Type B pancreatic cell (in vitro differentiated cells): ENCODE measurements at places on chromosomes 5 and 9. TPM values are rescaled to one million over a fixed set of nuclear protein-coding genes. Genes with fewer than 3 reads are reported as not detected.

DNA sequence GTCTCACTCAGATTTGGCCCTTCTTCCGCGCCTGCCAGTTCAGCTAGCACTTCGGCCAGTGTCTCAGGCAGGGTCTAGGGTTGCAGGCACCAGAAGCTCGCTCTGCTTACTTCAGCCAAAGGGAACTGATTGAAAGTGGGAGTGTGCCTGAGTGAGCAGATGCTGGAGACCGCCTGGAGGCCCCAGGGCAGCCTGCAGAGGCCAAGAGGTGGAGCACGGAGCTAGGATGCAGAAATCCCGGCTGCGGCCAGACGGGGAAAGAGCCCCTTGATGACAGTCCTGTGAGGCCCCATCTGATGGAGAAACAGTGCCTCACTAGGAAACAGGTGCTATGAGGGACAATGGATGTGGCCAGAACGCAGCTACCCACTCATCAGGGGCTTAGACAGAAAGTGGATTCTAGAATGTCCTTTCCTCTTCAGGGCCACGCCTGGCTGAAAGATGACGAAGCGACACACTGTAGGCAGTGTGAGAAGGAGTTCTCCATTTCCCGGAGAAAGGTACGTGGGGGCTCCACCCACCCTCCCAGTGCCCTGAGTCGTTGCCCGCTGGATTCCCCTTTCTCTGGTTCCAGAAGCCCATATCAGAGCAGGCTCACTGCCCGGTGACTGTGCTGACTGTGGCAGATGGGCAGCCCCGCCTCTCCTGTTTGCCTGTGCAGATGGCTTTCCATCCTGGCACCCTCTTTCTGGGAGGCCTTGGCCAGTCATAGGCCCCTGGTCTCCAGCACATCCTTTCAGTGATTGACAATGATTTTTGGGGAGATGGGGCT, 16.1 kb downstream of the HNRNPH1 start:
- no peaks in the 10 kb centered on the region for H3K27me3 ChIP-seq
- peak overlapping the region; percentile 71 for H3K27ac ChIP-seq
- DNase-seq = no peak

DNA sequence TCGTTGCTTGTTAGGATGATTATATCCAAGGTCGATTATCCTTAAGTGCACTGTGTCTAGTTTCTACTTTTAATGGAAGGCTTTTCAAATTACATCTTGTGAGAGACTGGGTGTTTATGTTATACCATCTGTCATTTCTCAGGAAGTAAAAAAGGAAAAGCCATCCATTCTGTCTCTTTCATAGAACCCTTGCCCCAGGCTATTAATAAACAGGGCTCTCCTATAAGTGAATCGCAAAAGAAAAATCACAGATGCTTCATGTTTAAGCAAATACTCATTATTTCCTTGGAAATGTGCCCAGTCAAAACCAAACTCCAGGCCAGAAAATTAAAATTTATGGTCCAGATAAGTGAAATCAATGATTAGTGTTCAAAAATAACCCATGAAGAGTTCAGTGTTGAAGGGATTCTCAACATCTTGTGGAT, 58.1 kb downstream of the STARD4 start:
- H3K4me3 ChIP-seq = peak overlapping the region; percentile 11
- H3K4me1 ChIP-seq = peaks cover 16% of the 10 kb centered on the region
- no peaks in the 10 kb centered on the region for H3K27me3 ChIP-seq
- DNase-seq = no peak
- no peaks in the 10 kb centered on the region for H3K36me3 ChIP-seq
- peak overlapping the region; percentile 65 for H3K27ac ChIP-seq

The YTHDC2 gene
- 22.3 and 30.4 TPM in 2 replicates for total RNA-seq

The EMB gene
- total RNA-seq = 12.2 and 26.8 TPM in 2 replicates

The CCDC171 gene
- total RNA-seq = 1.5 and 7.4 TPM in 2 replicates

The TBC1D13 gene
- total RNA-seq = 29.0 and 33.5 TPM in 2 replicates

The DMRT2 gene
- 11.4 and 18.8 TPM in 2 replicates for total RNA-seq

The EFNA5 gene
- total RNA-seq = 35.7 and 65.0 TPM in 2 replicates
